ENCODE measurements at places on chromosomes 2 and 18. TPM values are rescaled to one million over a fixed set of nuclear protein-coding genes. Genes with fewer than 3 reads are reported as not detected.

REG3A gene
- total RNA-seq: not detected

DNA sequence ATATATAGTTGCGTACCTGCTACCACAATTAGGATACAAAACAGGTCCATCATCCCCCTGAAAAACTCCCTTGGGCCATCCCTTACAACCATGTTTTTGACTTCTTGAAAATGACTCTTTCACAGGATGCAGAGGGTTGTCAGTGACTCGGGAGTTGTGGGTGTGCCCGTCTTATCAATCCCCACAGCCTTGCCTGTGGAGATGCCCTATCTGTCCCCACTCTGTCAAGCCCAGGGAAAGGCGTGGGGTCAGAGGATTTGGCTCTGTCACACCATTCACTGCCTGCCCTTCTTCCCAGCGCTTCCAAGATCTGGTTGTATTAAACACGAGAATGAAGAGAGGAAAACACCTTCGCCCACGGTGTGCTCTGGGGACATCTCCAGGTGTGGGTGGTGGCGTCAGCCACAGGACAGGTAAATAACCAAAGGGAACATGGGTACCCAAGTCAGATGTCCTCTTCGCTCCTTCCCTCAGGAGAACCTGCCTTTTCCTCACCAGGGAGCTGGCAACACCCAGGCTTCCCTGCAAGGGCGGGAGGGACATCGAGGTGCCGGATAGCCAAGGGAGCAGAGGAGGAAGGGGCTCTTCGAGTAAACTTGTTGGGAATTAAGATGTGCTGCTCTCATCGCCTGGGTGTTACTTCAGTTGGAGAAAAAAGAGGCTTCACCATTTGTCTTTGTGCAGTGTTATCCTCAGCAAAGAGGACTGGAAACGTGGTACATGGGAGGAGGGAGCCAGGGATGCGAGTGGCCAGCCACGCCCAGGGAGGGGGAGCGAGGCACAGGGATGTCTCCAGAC, 100.3 kb downstream of the B3GNT2 start:
- no peak for DNase-seq

DNA sequence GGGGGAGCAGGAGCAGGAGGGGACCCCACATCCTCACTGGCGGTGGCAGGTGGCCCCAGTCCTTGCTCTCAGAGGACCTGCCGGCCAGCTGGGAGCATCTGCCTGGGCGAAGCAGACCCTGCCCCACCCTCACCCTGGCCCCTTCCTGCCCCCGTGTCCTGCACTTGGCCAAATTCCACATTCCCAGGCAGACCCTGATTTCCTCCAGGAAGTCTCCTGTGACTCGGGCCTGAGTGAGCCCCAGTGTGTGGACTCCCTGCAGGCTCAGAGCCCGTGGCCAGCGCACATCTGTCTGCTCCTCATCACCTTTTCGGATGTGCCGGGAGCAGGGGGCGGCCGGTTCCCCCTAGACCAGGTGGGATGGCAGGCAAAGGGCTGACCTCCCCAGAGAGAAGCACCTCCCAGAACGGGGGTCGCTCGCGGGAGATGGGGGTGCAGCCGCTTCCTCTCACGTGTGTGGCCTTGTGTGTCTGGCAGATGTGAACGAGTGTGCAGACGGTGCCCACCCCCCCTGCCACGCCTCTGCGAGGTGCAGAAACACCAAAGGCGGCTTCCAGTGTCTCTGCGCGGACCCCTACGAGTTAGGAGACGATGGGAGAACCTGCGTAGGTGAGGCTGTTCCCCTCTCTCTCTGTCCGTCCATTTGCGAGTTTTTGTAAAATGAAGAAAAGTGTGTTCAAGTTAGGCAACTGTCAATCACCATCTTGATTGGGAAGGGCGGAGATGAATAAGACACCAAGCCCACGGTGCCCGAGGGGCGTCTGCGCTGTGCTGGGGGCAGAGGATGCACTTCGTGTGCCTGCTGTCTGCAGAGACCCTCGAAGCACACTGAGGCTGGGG, 90.4 kb downstream of the TPO start:
- DNase-seq: no peak

ADAM23 gene
- 0.32 TPM for total RNA-seq

CMPK2 gene
- total RNA-seq: 164 TPM

GRCh38 chr2:94762600-94762999, 108.6 kb upstream of the TEKT4 start:
- no peak for DNase-seq

TTR gene
- total RNA-seq: not detected

- no peak for DNase-seq
Observed at GRCh38 chr2:204732019-204732418, 186.7 kb downstream of the PARD3B start.

GRCh38 chr2:200138391-200139124, 167.9 kb upstream of the SPATS2L start:
- DNase-seq: no peak

CACNB4 gene
- 0.23 TPM for total RNA-seq

- DNase-seq: no peak
Observed at GRCh38 chr2:225602205-225602604, 202.7 kb downstream of the NYAP2 start.

DNA sequence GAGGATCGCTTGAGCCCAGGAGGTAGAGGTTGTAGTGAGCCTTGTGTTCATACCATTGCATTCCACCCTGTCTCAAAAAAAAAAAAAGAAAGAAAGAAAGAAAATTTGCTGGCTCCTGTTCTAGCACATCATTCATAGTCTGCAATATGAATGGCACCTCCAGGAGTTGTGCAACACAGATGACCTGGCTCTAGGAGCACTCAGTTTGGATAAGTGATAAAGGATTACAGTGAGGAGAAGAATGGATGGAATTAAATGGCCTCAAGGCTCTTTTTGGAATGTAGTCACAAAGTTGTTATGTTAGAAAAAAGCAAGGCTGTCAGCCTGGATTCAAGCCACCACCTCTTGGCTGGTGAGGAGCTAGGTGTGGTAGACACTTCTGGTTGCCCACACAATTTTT, 21.5 kb upstream of the SPRED2 start:
- no peak for DNase-seq

CPO gene
- not detected for total RNA-seq

DNA sequence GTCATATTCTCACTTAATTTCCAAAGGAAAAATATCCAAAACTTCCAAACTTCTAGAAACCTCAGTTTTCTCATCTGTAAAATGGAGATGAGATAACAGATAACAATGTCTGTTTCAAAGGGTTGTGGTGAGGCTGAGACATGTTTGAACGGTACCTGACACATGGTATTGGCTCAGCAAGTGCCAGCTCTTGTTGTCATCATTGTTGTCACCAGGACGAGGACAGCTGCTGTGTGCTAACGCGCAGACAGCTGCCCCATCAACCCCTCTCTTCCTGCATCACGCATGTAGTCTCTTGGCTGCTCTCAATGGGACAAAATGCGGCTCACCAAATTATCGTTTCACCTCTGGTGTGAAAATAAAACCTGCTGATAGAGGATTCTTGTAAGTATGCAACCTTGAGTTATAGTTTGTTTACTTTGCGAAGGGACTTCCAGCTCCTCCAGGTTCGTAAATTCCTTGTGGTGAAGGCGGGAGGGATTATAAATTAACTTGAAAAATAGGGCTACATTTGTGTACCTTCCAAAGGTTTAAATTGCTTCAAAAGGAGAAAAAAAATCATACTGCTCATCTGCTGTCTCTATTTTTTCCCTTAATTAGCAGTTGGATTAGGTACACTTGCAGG, 605.4 kb downstream of the BCL11A start:
- DNase-seq: no peak

- peak; percentile 45 for DNase-seq
Observed at GRCh38 chr2:26982102-26982742, 11.8 kb downstream of the MAPRE3 start.

STARD7 gene
- total RNA-seq: 131 TPM

DNA sequence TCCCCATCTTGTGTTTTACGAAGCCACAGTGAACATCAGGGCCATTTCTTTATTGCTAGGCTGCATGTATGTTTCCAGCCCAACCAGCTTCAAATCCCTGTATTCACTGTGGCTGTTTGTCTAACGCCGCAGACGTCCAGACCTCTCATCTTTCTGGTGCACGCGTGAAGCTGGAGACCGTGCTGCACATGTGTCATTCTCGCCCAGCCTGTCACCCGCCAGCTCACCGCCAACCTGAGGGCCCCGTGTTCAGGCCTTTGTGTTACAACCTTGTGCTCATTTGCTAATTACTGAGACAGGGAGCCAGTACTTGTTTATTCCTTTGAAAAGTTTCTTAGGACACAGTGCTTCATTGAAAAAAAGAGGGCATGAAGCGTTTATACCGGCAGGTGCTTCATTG, 21.4 kb downstream of the SALL3 start:
- DNase-seq: no peak

DNA sequence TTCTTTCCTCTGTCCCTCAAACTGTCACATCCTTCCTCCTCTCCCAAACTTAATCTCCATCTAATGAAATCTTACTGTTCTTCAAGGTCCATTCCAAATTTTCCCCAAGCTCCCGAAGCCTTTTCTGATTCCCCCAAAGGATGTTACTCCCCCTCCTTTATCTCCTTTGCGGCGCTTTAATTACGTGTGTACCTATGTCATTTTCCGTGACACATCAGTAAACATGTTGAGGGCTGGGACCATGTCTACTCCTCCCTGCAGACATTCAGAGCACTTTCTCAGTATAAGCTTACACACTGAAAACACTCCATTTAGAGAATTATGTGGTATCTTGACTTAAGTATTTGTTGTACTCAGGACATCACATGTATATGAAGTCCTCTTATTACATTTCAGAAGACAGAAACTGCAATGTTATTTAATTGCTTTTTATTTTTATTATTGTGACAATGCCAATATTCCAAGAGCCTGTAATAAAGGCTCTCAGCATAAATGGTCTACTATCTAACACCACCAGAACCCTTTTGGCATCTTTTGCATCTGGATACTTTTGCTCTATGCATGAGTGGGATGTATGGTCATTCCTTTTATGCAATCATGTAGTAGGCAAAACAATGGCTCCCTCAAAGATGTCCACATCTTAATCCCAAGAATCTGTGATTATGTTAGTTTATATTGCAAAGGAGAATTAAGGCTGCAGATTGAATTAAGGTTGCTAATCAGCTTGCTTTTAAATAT, 1.8 kb downstream of the NMI start:
- DNase-seq: no peak

Measured in activated CD8-positive, alpha-beta memory T cell treated with anti-CD3 and anti-CD28 coated beads, Interleukin-2, amount 10 ng/mL, durations not matched to agents 7 days and 5 days (primary cell).